ENCODE measurements at places on chromosomes 16 and 17.

GRCh38 chr16:54265575-54266107 is 20.9 kb downstream of the IRX3 start:
- DNase-seq: no peak

- peak; percentile 1 for DNase-seq
Observed at GRCh38 chr17:42279776-42280630, 3.8 kb upstream of the STAT5B start.

DNA sequence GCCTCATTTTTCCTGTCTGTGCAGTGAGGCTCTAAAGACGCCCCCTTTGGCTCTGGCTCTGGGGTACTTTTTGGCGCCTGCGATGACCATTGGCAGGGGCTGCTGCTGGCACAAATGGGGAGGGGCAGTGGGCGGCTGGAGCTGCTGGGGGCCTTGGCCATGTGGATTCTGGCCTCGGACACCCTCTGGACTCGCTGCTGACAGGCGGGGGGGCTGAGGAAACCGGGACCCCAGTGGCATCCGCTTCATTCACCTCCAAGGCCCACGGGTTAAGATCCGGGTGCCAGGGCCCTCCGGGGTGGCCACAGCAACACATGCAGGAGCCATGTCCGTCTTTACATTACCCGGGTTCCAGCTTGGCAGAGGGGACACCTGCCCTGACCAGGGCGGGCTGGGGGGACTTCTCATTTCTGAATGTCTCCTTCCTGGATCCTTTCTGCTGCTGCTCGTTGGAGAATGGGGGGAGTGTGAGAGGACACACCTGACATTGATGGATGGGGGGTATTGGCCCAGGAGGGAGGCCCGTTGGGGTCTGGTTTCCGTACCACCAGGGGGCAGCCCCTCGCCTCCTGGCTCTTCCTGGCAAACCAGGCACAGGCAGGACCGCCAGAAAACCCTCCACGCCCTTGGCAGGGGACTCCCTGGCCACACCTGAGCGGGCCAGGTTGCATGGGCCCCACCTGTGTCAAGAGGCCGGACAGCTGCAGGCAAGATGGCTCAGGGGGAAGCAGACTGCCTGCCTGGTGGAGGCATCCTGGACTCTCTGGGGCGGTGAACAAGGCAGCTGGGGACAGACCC is 21.8 kb downstream of the GSE1 start:
- no peak for DNase-seq

DNA sequence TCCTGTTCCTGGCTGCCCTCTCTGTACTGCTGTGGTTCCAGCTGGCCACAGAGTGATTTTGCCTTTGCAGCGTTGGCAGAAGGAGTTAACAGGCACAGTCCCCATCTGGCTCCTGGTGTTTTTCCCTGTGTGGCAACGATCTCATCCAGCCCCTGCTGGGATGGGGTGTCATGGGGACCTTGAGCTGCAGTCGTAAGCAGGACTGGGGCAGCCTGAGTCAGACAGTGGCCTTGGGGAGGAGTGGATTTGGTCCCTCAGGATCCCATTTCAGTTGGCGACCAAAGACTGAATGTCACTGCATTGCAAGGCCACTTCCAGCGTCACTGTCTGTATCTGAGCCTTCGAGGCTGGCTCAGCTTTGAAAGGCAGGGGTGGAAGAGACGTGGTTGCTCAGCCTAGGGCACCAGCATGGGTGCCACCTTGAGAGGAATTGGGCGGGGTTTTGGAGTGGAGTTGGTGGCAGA is 11.9 kb downstream of the TMEM94 start:
- DNase-seq: no peak
